Pons (tissue), 1 donor: ENCODE measurements at places on chromosomes 4 and X.

DNA sequence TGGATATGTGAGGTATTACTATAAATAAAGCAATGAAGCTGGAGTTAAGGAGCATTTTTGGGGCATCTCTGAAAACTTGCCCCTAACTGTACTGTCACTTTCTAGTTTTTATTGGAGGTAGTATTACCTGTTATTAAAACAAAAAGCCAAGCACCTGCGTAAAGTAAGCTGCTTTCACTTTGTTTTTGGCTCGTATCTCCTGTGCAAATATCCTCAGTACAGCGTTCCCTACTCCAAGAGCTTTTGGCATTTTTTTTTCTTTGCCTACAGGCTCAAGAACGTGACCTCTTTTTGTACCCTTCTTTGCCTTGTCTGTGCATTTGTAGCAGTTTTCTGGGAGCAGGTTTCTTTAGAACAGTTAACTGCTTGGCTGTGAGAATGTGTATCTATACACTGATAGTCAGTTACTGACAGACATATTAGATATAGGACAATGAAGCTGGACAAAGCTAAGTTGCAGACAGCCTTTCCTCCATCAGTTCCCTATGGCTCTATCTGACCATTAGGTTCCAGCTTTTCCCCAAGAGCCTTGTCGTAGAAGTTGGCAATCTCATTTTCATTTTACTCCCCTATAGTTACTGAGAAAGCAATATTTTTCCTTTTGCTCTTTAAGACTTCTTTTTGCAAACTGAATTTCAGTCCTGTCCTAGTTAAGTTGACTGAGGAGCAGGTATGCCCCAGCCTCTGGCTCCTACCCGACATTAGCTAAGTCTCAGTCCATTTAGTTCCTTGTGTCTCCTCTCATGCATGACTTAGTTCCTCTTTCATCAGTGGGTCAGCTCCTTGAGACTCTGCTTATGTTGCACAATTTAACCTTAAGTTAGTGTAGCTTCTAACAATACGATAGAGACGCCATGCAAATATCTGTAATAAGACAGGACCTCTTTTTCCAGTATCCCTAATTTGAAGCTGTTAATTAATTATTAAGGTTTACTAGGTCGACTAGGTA lies 71.5 kb upstream of the HPRT1 start:
- peak; percentile 56 for DNase-seq

DNA sequence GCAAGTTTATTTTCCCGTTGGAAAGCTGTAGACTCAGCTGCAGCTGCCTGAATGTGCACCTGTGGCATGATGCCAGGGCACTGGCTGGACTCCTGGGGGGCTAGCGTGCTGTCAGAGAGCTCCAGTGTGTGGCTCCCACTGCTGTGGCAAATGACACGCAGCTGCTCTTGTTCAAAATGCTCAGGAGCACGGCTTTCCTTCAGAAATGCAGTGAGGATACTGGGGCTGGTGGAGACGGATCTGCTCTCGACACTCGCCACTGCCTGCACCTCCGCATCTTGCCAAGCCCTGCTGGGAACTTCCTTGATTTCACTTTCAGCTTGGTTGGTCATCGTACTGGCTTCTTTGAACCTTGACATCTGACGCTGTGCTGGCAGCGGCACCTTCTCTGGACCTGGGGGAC lies 58.7 kb downstream of the GPRIN3 start:
- DNase-seq: no peak

GRCh38 chr4:187027272-187027671 lies 303.6 kb upstream of the FAT1 start:
- DNase-seq: no peak

DNA sequence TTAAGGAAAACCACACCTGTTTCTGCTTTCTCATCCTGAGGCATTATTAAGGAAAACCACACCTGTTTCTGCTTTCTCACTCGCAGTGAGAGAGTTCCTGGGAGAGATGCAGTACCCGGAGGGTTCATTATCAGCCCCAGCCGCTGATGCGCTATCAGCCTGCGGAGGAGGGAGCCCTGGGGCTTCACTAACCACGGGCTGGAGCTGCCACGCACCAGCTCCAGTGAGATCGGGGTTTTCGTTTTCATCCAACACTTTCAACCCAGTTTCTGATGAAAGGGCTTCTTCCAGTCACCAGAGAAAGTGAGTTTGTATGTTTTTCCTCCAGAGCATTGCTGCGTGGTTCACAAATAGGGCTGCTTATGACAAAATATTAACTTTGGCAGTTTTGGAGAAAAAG lies 93.2 kb upstream of the PRKX start:
- DNase-seq: no peak

- no peak for DNase-seq
Observed at GRCh38 chrX:140944710-140945109, 57.7 kb upstream of the SPANXB1 start.

GRCh38 chr4:174674305-174674840 lies 152.1 kb upstream of the HPGD start:
- DNase-seq: no peak

- DNase-seq: no peak
Observed at GRCh38 chr4:108272561-108272960, 103.8 kb upstream of the LEF1 start.

GRCh38 chr4:161448550-161449180 lies 715.1 kb downstream of the FSTL5 start:
- DNase-seq: no peak

- DNase-seq: no peak
Observed at GRCh38 chr4:128228845-128229795, 58.5 kb downstream of the PGRMC2 start.

DNA sequence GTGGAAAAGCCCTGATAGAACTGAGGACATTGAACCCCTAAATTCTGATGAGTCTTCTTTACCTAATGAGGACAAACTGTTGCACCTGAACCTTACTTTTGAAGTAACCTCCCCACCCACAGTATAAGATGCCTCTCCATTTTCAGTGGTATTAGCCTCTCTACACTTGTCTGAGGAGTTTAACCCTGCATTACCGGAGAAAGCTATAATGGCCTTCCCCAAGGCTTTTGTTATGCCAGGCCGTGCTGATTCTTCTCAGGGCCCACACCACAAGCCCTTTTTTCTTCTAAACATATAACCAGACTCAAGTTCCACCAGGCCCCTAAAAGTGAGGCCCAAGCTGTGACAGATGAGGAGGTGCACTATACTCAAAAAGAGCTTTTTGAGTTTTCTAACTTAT lies 345.8 kb upstream of the GRID2 start:
- DNase-seq: no peak
